ENCODE measurements at places on chromosomes 5 and 9.
A peak's percentile ranks its signal among the peaks of the same experiment; 100 is the strongest.

- no peak for DNase-seq
These were observed 13.7 kb downstream of the FCN2 start for GRCh38 chr9:134894136-134894860.

- no peak for DNase-seq
These were observed 294.1 kb upstream of the SMC2 start for GRCh38 chr9:103799959-103800358.

- no peak for DNase-seq
These were observed 321.0 kb downstream of the AGTPBP1 start for GRCh38 chr9:85420750-85421149.

DNA sequence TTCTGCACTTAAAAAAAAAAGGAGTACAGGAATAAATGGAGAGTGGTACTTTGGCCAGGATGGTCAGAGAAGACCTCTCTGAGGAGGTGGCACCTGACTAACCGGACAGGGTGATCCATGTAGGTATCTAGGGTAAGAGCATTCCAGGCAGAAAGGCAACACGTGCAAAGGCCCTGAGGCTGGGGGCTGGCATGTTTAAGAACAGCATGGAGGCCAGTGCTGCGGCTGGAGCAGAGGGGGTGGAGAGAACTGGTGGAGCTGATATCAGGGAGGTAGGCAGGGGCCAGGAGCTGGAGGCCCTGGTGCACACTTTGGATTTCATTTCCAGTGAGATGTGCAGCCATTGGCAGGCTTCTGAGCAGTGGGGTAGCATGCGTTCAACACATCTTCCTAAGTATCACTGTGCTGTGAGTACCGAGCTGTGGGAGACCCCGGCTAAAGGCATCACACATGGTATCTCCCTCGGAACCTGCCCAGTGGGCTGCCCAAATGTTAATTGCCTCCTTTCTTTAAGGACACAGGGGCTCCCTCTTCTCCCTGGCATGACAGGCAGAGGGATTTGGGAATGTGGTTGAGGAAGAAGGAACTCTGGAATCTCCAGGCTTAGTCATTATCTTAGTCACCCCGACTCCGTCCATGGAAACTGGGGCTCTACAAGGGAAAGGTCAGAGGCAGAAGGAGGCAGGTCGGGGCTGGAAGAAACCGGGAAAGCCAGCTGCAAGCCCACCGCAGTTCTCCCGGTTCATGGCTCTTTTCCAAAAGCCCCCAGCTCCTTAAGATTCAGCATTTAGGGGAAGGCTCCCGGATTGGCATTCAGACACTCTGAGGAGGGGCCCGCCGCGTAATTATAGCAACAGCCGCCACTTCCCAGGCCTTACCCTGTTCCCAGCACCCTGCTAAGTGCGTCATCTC, 18.6 kb downstream of the SLC6A7 start:
- no peak for DNase-seq

DNA sequence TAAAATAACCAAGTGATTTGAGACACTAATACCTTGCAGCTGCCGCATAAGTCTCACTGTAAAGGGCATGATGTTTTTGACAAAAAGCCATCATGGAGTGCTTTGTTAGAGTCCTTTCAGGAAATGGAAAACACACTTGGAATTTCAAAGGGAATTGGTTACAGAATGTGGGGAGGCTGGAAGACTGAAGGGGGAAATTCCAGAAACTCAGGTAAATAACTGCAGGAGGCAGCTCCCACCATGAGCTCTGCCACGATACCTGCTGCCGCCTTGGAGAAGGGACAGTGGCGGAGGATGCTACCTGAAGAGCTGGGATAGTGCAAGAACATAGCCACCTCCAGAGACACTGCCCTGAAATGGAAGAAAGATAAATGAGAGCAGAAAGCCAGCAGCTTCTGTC, 66.9 kb downstream of the PRKACG start:
- DNase-seq, result no peak

- no peak for DNase-seq
These were observed 23.9 kb downstream of the IRX2 start for GRCh38 chr5:2727550-2727949.

GRCh38 chr5:161009817-161010216, 157.8 kb upstream of the ATP10B start:
- no peak for DNase-seq

- DNase-seq, result no peak
These were observed 198.7 kb upstream of the MPDZ start for GRCh38 chr9:13478160-13478559.

DNA sequence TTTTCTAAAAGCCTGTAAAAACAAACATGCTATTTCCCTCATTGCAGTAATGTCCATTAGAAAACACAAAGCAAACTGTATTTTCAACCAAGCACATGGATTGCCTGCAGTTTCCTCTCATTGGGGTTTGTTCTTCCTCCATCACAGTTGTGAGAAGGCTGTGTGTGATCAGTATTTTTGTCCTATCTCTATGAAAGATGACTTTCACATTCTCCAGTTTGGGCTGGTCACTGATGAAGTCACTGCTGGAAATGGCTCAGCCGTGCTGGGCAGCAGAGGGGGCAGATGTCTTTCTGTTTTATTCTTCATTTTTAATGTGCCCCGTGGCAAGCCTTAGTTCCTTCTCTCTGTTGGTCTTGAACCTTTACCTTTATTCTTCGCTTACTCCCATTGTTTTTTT, 288.9 kb upstream of the MPDZ start:
- DNase-seq, result no peak

- no peak for DNase-seq
These were observed 107.2 kb upstream of the SLIT3 start for GRCh38 chr5:169408171-169408570.

- no peak for DNase-seq
These were observed 14.0 kb upstream of the LOX start for GRCh38 chr5:122091936-122092600.

- no peak for DNase-seq
These were observed 27.1 kb downstream of the TMEM267 start for GRCh38 chr5:43456556-43456955.

- no peak for DNase-seq
These were observed 38.9 kb downstream of the PAM start for GRCh38 chr5:102794047-102794446.

- DNase-seq, result no peak
These were observed 3.2 kb downstream of the ZNF366 start for GRCh38 chr5:72503888-72504491.

- no peak for DNase-seq
These were observed 11.2 kb downstream of the CRHBP start for GRCh38 chr5:76964060-76964459.

- no peak for DNase-seq
These were observed 324.3 kb upstream of the RFX3 start for GRCh38 chr9:3850098-3850497.

DNA sequence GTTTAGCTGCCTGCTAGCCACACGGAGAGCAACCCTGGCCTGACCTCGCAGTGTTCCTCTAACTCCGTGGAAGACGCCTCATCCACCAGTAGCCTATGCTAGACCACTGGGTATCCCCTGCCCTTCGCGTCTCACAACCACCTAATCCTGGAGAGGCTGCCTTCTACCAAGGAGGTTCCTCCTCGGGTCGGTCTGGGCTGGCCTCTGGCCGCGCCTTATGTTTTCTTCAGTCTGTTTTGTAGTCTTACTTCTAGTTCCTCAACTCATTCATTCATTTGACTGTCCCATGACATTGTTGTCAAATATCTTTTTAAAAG, 1.6 kb upstream of the TPM2 start:
- no peak for DNase-seq

DNA sequence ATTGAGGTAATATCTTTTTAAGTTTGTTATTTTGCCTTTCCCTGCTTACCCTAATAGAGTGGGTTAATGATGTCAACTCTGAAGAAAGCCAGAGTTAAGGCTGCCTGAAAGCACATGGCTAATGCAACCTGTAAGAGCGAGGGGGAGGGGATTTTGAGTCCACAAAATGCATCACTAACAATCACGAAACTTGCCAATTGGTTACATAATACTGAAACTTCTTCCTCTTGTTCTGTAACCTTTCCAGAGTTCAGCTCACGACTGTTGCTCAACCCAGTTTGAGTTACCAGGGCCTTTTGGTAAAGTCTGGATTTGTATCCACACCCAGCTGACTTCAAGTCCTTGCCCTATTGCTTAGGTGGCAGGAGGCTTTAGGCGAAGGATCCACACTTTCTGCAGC, 308.8 kb downstream of the EFNA5 start:
- DNase-seq, result no peak

- no peak for DNase-seq
These were observed 22.6 kb downstream of the OTULIN start for GRCh38 chr5:14687023-14687665.

- no peak for DNase-seq
These were observed 1.5 kb downstream of the CLIC3 start for GRCh38 chr9:136994888-136995230.

- no peak for DNase-seq
These were observed 5.7 kb upstream of the PRXL2C start for GRCh38 chr9:96660692-96661248.

- no peak for DNase-seq
These were observed 193.5 kb upstream of the HAPLN1 start for GRCh38 chr5:83914199-83914598.

GRCh38 chr5:168528521-168529373, at the start of gene FBLL1:
Gene FBLL1 (plus strand): TSS chr5:168529305. CDS start chr5:168529505, 200 bp downstream.
- peak; percentile 85 for DNase-seq

- DNase-seq, result peak; percentile 65
These were observed 2.7 kb upstream of the ANXA2R start for GRCh38 chr5:43042626-43043399.

All from glutamatergic neuron (in vitro differentiated cells).